Dermis blood vessel endothelial cell (primary cell): ENCODE measurements at places on chromosomes 12 and 14. TPM values are rescaled to one million over a fixed set of nuclear protein-coding genes. Genes with fewer than 3 reads are reported as not detected.

DNA sequence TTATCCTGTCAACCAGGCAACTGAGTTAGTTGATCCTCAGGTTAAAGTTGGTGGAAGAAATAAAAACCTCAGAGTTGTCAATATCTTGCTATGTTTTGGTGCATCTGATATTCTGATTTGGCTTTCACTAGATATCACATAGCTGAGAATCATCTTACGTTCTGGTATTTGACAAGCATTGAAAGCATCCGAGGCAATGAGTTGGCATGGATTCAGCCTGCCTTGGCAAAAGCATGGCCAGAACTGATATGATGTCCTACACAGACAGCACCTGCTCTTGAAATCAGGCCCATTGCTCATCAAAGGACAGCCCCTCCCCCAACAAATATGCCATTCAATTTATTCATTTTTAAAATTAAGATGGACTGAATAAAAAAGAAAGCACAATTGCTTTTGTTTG is 320.7 kb upstream of the ATP2B1 start:
- DNase-seq, result no peak

GRCh38 chr12:48334808-48335207 is 15.9 kb downstream of the ZNF641 start:
- no peak for DNase-seq

- no peak for DNase-seq
Measured at GRCh38 chr14:104938436-104938835, 13.8 kb downstream of the PLD4 start.

- peak; percentile 78 for DNase-seq
Measured at GRCh38 chr14:74905595-74906142, 17.4 kb downstream of the RPS6KL1 start.

DNA sequence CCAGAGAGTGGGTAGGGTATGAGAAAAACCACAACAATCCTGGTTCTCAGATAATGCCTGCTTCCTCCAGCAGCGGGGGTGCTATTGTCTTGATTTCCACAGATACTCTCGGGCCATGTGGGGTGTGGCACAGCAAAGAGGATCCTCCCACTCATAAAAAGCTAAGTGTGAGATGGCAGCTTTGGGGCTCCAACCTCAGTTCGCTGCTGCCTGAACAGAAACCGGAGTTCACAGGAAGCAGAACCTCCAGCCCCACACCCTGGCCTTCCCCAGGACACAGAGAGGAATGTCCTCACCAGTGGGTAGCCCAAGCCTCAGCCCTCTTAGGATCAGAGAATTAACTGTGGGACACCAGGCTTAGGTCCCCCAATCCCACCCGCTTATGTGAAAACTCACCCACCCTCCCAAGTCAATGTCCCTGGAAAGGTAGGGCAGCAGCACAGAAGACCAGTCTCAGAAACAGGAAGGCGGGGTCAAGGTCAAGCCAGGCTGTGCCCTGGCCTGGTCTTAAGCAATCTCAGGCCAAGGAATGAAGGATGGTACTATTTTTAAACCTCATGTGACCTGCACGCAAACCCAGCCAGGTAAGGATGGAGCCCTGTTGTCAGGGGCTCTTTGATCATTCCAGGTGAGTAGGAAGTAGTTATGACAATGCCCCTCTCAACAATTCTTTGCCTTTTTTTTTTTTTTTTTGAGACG is 9.0 kb downstream of the KCTD10 start:
- DNase-seq, result peak; percentile 67

The R3HDM2 gene
- total RNA-seq, result 8.8 and 9.8 TPM in 2 replicates

GRCh38 chr12:106144847-106145246 is 6.1 kb upstream of the NUAK1 start:
- DNase-seq, result no peak

DNA sequence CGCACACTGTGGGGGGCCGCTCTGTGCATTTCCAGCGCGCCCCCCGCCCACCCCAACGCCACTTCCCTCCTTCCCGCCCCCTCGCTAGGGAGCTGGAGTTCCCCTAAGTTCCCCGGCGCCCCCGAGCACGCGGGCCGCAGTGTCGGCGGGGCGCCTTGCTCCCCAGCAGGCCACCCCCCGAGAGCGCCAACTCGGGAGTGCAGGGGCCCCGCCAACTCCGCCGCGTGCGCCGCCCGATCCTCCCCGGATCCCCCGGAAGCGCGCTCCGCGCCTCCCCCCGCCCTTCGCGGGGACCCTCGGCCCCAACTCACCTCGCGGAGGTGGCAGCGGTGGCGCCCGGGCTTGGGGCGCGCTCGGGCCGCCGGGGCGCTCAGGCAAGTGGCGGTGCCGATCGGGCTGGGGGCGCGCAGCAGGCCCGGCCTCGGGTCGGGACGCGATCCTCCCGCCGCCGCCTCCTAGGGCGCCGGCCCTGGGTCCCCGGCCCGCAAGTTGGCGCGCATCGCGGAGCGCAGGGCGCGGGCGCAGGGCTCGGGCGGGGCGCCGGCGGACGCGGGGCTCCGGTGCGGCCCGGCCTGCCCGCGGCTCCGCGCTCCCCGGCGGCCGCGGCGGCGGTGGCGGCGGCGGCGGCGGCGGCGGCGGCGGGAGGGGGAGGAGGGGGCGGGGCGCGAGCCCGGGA is at the start of gene NCOR2:
TSS of gene NCOR2 (minus strand) at position 616 of the 676 bp plus-strand sequence. CDS start 72,361 bp downstream, outside the sequence.
- DNase-seq, result no peak

GRCh38 chr14:54278665-54279295 is 118.0 kb upstream of the CDKN3 start:
- no peak for DNase-seq

DNA sequence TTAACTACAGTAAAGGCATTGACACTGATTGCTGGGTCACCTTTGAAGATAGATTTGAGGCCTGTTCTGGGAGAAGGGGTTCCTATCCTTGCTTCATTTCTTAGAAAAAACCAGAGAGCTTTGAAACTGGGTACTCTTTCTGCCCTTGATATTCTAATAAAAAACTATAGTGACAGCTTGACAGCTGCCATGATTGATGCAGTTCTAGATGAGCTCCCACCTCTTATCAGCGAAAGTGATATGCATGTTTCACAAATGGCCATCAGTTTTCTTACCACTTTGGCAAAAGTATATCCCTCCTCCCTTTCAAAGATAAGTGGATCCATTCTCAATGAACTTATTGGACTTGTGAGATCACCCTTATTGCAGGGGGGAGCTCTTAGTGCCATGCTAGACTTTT is 36.4 kb downstream of the CAND1 start:
- no peak for DNase-seq

GRCh38 chr14:49900973-49901372 is 8.1 kb downstream of the ARF6 start:
- no peak for DNase-seq

- peak; percentile 85 for DNase-seq
Measured at GRCh38 chr14:71659159-71659558, 273.1 kb upstream of the RGS6 start.

GRCh38 chr12:111341426-111342065 is 27.3 kb downstream of the PHETA1 start:
- no peak for DNase-seq

The BATF gene
- total RNA-seq, result 2.0 and 3.2 TPM in 2 replicates

The DNAI7 gene
- 0.28 TPM in 1 of 2 replicates, not detected in the other for total RNA-seq

- peak; percentile 33 for DNase-seq
Measured at GRCh38 chr14:50345846-50346422, 33.8 kb downstream of the DMAC2L start.

GRCh38 chr14:69951935-69952334 is 72.7 kb downstream of the SMOC1 start:
- no peak for DNase-seq

- DNase-seq, result no peak
Measured at GRCh38 chr12:49943625-49943960, 6.9 kb upstream of the AQP2 start.

The RIPK3 gene
- total RNA-seq, result 4.7 and 5.8 TPM in 2 replicates

The TAS2R13 gene
- total RNA-seq, result 0.84 and 1.0 TPM in 2 replicates

DNA sequence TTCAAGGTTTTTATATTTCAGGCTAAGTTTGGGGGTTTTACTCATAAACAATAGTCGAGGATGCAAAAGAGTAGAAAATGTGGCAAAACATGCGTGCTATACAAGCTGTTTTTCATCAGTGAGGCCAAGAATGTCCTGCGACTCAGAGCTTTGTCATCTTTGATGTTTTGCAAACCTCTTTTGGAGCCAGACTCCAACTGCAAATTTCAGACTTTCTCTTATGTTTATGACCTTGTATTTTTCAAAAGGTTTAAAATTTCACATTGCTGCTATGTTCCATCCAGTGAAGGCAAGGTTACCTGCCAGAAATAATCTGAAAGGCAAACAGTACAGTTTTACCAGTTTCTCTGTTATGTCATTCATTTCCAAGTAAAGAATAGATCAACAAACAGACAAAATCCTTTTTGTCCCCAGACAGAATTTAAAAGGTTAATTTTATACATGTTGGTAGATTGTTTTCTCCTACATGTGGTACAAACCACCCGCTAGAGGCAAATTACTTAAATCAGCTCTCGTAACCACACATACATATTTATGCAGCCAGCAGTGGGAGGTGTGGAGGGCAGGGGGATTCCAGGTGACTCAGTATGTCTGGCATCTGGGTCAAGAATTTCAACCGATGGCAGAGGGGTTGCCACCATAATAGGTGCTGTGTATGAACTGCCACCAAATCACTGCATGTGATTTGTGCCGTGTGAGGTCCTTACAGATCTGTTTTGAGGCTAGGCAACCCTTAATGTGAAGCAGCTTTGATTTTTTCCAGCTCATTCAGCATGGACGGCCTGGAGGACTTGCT is 119.8 kb upstream of the CPM start:
- DNase-seq, result peak; percentile 33

DNA sequence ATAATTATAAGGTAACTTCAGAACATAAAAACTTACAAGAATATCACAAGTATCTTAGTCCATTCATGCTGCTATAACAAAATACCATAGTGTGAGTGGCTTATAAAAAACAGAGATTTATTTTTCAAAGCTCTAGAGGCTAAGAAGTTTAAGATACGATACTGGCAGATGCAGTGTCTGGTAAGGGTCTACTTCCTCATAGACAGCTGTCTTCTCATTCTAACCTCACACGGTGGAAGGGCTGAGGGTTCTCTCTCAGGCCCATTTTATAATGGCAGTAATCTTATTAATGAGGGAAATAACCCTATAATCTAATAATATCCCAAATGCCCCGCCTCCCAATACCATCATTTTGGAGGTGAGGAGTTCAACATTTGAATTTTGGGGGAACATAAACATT is 23.7 kb upstream of the OSBPL8 start:
- no peak for DNase-seq

The HVCN1 gene
- 5.0 and 6.1 TPM in 2 replicates for total RNA-seq

GRCh38 chr12:80217011-80217535 is 117.7 kb downstream of the OTOGL start:
- DNase-seq, result no peak
